Neural progenitor cell (in vitro differentiated cells): ENCODE measurements at places on chromosomes 11 and 22. TPM values are rescaled to one million over a fixed set of nuclear protein-coding genes. Genes with fewer than 3 reads are reported as not detected.

DNA sequence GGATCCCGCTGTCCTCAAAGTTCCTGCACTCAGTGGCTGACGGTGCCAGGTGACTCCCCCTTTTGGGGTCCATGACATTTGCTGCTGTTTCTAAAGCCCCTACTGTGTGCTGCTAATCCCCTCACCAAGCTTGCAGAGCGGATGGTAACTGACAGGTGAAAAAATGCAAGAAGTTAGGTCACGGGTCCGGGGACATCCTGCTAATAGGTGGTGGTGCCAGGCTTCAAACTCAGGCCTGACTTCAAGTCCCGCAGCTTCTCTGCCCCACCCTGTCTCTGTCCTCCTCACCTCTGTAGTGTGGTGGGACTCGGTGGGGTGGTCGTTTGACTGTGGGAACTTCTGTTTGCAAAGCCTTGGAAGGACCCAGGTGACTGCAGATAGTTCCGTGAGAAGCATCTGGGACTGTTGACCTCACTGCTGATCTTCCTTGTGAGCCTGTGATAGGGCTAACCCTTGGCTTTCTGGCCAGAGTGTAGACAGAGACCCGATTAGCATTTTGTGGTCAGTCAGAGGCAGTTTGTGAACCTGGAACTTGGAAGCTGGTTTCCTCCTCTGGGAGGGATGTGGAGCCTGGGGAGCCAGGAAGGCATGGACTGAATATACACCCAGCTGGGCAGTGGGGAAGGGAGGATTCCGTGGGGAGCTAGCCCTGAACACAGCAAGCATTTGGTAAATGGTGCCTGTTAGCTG lies 115.4 kb upstream of the OR4B1 start:
- H3K36me3 ChIP-seq = no peaks in the 10 kb centered on the region
- DNase-seq = no peak
- no peak overlapping the region for H3K4me3 ChIP-seq

GRCh38 chr11:16252373-16252772 lies 104.0 kb downstream of the SOX6 start:
- H3K27ac ChIP-seq = no peak overlapping the region
- peaks cover 19% of the 10 kb centered on the region for H3K27me3 ChIP-seq

GRCh38 chr11:11163236-11163635 lies 189.8 kb downstream of the CSNK2A3 start:
- DNase-seq = peak; percentile 23
- no peaks in the 10 kb centered on the region for H3K4me1 ChIP-seq
- no peak overlapping the region for H3K4me3 ChIP-seq
- H3K27me3 ChIP-seq = no peaks in the 10 kb centered on the region

DNA sequence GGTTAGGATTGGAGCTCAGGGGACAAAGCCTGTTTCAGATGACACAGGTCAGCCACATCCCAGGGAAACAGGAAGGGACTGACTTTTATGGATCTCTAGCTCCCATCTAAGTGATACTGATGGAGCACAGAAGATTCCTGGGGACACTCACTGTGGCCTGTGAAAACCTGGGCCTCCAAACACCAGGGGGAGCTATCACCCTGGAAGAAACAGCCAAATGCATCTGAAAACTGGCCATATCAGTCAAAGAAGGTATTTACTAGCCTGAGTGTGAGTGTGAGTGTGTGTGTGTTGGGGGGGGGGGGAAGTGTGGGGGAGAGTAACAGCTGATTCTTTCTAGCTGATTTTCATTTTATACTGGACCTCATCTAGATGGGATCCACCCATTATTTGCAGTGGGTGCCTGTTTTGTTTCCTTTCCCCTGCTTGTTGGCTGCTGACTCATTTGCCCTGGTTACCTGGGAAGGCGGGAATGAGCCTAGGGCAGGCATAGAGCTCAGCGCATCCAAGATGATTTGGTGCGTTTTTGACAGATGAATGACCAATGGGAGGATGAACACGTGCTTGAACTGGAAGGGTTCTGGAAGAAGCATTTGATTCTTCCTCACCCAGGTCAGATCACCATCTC lies 284.0 kb downstream of the KIRREL3 start:
- H3K4me3 ChIP-seq = no peak overlapping the region
- no peaks in the 10 kb centered on the region for H3K27me3 ChIP-seq
- H3K36me3 ChIP-seq = no peaks in the 10 kb centered on the region
- DNase-seq = peak; percentile 61
- H3K4me1 ChIP-seq = peaks cover 3% of the 10 kb centered on the region

DNA sequence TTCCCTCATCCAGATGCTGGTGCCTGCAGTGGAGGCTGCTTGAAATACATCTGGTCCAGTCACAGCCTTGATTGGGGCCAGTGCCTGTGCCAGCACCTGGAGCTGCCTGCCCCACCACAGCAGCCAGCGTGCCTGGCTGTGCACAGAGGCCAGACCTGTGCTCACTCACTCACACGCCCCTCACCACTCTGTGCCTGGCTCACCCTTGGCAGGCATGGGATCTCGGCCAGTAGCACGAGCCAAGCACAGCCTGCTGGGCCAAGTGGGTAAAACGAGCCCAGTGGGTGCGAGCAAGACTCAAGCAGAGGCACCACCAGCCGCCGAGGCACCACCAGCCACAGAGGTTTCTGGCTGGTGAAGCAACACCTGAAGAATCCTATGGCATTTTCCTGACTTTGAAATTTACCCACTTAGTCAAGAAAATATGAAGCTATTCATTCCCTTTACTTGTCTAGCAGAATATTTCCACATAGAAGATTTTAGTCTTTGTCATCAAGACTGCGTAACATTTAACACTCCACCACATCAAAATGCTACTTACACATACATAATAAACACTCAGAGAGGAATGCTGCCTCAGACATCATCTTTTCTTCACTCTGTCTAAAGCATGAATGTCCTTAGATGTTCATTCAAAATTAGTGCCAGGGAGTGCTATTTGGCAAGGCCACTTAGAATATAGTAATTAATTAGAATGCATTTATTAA lies 424.3 kb upstream of the FAT3 start:
- DNase-seq = no peak
- H3K4me1 ChIP-seq = peaks cover 23% of the 10 kb centered on the region
- no peaks in the 10 kb centered on the region for H3K36me3 ChIP-seq
- H3K27ac ChIP-seq = no peak overlapping the region
- H3K4me3 ChIP-seq = no peak overlapping the region
- no peaks in the 10 kb centered on the region for H3K27me3 ChIP-seq

The SLC22A9 gene
- not detected in 2 replicates for total RNA-seq

The SMTNL1 gene
- 0.28 TPM in 1 of 2 replicates, not detected in the other for total RNA-seq

The CCDC15 gene
- total RNA-seq = 7.4 and 11.2 TPM in 2 replicates

The OOSP2 gene
- total RNA-seq = not detected in 2 replicates

The OR10A2 gene
- total RNA-seq = not detected in 2 replicates

The DRD2 gene
- total RNA-seq = 0.06 and 0.21 TPM in 2 replicates

The SLC1A2 gene
- 4.2 and 4.9 TPM in 2 replicates for total RNA-seq

The FXYD2 gene
- 1.7 and 1.9 TPM in 2 replicates for total RNA-seq
